ENCODE measurements at places on chromosomes 5 and 9.
A peak's percentile ranks its signal among the peaks of the same experiment; 100 is the strongest.

- no peak for DNase-seq
Measured at GRCh38 chr5:149365418-149365817, 7.6 kb downstream of the PCYOX1L start.

DNA sequence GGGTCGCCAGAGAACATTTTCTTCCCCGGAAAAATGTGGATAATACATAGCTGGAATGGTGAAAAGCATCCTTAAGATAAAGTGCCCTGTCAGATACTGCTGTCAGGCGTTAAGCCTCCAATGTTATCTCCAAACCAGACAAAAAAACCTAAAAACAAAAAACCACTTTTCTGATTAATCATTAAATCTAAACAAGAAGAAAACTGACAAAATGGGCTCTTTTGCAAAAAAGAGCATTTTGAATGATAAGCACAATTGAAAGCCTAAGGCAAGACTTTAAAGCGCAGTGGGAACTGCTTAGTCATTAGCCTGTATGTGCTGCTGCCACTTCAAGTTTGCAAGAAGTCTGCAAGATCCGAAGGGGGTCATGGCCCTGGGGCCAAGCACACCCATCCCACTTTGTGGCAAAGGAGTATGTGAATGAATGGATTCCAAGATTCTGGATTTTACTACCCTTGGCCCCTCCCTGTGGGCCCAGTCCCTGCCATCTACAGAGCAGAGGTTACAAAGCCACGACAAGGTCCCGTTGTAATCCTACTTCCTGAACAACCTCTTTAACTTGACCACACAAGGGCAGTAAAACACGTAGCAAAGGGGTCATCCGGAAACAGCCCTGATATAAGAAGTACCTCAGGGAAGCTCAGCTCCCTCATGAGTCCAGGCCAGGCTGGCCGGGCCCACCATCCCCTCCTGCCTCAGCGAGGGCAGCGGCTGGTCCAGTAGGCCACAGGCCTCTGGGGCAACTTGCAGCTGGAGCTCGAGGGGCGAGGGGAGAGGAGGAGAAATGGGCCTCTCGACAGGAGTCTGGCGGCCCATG, 29.7 kb downstream of the SHB start:
- no peak for DNase-seq

- DNase-seq: peak; percentile 76
Measured at GRCh38 chr9:34522971-34523797, at the start of gene ENHO. Gene ENHO, minus strand, starts transcription at chr9:34522990. Its CDS starts 1,295 bp downstream, at chr9:34521695.

DNA sequence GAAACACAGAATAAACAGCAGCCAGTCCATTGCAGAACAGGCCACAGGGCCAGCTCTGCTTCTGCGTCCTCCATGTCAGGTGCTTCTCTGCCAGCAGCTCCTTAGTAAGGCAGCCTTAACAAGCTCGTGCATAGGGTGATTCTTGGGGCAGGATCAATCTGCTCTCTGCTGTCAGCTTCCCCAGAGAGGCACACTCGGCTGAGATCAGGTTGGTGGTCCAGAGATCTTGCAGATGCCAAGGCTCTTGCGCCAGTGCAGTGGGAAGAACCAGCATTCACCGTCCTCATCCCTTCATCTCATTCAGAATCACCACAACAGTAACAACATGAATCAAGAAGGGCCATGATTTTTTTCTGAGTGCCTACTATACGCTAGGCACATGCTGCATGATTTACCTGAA, 49.0 kb upstream of the ALDH1B1 start:
- no peak for DNase-seq
